Stimulated activated CD8-positive, alpha-beta memory T cell treated with anti-CD3 and anti-CD28 coated beads, Interleukin-4, amount 100 ng/mL, for 48 hours (primary cell): ENCODE measurements at places on chromosomes 16 and 17.

GRCh38 chr16:85350973-85351372 lies 238.7 kb upstream of the CIBAR2 start:
- no peak for DNase-seq

DNA sequence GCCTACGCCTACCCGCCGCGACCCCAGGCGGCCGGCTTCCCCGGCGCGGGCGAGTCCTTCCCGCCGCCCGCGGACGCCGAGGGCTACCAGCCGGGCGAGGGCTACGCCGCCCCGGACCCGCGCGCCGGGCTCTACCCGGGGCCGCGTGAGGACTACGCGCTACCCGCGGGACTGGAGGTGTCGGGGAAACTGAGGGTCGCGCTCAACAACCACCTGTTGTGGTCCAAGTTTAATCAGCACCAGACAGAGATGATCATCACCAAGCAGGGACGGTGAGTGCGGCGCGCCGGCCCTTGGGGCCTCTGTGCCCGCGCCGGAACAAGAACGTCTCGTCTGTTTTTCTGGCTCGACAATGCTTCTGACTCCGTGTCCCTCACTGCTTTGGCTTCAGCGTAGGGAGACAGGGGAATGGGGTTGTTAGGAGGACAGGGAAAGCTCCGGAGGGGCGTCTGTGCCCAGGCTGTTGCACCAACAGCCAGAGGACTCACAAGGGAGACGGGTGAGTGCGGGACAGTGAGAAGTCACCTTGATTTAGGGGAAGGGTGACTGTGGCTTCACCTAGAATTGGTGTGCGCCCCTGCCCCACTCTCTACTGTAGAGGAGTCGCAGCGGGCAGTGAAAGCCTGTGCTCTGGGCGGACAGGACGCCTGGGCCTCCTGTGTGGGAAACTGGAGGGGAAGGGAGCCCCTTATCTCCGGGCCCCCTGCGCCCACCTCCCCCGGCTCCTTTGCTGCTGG lies 806 bp downstream of the TBX21 start:
- DNase-seq: peak; percentile 47

- DNase-seq: peak; percentile 27
Observed at GRCh38 chr16:68082629-68083238, 2.4 kb upstream of the NFATC3 start.

GRCh38 chr17:43018932-43019331 lies 3.3 kb downstream of the VAT1 start:
- DNase-seq: no peak

DNA sequence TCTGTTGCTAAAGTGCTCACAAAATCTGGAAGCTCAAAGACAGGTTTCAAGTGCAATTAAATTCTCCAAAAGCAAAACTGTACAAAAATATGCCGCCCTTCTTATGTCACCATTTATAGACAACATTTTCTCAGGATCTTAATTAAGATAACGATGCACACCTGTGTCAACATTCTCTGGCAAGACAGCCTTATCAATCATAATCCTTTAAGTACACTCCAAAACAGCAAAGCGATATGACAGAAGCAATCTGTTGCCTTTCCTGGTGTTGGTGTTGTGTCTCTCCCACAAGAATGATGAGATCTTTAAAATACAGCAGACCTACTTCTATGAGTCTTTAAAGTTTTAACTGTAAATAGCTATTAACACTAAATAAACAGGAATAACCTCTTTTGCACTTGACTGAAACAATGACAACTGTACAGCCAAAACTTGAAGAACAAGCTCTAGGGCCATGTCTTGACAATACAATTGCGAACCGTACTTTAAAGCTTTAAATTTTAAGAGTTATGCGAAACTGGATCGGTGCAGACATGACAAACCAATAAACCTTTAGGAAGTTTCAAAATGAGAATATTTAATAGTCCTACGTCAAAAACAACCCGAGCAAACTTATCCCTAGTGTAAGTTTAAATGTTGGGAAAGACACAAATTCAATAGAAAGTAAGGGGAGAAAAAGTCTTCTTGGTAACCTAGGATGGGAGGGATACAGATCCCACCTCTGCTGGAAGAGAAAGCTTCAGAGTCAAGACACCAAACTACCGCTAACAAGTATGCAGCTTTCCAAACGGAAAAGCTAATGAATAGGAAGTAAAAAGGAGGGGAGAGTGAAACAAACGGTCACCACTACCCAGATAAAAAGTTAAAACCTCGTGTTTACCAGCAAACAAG lies 3.3 kb upstream of the IRX5 start:
- DNase-seq: no peak

DNA sequence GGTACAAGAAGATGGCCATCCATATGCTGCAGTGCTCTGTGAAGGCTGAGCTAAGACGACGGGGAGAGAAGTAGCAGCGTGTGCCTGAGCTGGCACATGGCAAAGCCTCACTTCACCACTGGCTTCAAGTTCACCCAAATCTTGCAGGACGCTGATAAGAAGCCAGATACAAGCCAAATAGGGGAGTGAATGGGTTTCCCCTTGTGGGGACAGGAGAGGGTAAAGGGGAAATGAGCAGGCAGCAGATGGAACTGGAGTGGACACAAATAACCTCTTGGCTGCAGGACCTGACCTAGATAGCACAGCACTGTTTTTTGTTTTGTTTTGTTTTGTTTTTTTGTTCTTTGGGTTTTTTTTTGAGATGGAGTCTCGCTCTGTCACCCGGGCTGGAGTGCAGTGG lies 21.0 kb upstream of the PITPNA start:
- DNase-seq: no peak

DNA sequence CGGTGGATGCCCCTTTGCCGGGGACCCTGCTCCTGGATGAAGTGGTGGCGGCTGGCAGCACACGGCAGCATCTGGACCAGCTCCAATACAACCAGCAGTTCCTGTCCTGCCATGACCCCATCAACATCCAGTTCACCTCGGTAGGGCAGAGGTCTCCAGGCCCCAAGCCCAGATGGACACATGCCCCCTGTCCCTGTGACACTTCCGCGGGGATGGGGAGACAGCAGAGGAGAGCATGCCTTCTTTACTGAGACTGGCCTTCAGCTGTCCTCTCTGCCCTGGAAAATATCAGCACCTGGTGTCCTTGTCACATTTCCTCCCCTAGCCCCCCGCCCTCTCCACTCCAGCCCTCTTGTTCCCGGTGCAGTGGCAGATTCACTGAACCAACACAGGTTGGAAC lies 6.2 kb downstream of the CHAD start:
- no peak for DNase-seq

DNA sequence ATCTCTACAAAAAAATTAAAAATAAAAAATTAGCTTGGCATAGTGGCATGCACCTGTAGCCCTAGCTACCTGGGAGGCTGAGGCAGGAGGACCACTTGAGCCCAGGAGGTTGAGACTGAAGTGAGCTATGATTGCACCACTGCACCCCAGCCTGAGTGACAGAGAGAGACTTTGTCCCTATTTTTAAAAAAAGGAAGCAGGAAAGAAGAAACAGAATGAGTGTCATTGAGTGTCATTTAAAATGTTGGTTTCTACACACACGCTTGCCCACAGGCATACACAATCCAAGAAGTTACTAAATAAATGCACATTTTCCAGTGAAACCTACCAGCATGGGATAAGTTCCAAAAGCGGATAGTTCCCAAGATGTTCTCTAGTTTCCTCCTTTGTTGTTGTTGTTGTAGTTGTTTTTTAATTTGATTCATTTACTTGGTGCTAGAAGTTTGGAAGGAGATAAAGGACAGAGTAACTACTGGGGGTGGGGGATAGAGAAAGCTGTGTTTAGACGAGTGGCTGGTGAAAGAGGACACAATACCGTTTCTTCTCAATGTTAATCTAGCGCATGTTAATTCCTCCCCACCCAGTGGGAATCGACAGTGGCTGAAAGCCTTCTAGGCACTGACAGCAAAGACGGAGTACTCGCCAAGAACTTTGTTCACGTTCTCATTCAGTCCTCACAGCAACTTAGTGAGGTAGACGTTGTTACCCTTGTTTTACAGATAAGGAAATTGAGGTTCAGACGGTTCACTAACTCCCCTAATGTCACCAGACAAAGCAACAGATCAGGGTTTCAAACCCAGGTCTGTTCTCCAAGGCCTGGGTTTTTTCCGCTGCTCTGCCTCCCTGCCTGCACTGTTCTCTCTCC lies 17.3 kb downstream of the MRPS23 start:
- no peak for DNase-seq

GRCh38 chr17:58339755-58340404 lies 11.3 kb upstream of the TSPOAP1 start:
- DNase-seq: peak; percentile 64

GRCh38 chr17:69812240-69812837 lies 262.7 kb upstream of the KCNJ16 start:
- DNase-seq: no peak

DNA sequence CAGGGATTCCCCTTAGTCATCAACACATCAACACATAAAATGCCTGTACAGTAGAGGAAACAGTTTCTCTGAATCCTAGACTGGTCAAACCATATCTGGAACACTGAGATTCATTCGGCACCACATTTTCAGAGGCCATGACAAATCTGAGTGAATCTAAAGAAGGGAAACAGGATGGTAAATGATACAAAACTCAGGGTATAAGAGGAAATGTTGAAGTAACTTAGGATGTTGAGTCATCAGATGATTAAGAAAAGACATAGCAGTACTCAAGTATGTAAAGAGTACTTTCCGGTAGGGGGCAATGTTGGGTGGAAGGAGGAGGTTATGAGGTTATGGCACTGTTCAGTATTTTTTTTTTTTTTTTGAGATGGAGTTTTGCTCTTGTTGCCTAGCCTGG lies 358.5 kb upstream of the PMFBP1 start:
- no peak for DNase-seq

DNA sequence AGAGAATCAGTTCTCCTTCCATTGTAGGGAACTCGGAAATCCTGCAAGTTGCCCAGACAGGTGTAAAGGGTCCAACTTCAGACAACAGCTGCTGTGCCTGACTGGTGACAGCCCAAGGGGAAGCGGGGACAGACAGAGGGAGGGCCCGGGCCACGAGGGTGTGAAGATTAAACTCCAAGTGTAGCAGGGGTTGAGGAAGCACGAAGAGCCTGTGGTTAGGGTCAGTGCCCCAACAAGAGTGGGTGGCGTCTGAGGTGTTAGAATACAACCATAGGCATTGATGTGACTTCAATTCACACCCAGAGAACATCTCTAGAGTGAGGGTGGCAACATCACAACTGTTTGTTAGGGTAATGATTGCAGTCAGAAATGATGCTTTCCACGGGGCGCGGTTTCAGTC lies 39.1 kb downstream of the ASPA start:
- DNase-seq: no peak

- no peak for DNase-seq
Observed at GRCh38 chr17:67707442-67707841, 10.3 kb upstream of the NOL11 start.

GRCh38 chr16:89573826-89574680 lies 1.5 kb upstream of the CPNE7 start:
- DNase-seq: no peak

- no peak for DNase-seq
Observed at GRCh38 chr17:59299400-59300092, 31.9 kb upstream of the YPEL2 start.

DNA sequence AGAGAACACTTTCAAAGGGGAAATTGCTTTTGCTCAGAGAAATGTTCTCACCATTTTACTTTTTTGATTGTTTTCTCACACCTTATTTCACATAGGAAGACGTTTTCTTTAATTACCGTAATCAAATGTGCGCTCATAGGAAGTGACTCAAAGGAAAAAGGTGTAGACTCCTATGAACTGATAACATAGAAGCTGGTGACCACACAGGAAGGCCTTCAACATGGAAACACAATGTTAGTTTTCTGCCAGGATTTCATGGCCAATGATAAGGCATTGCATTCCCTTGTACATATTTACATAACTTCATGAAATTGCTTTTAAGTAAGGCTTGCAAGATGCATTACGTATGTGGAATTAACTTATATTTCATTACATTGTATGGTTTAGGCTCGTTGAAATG lies 40.9 kb upstream of the KCNJ16 start:
- no peak for DNase-seq
